ENCODE measurements at places on chromosomes 1 and 21. TPM values are rescaled to one million over a fixed set of nuclear protein-coding genes. Genes with fewer than 3 reads are reported as not detected.

DNA sequence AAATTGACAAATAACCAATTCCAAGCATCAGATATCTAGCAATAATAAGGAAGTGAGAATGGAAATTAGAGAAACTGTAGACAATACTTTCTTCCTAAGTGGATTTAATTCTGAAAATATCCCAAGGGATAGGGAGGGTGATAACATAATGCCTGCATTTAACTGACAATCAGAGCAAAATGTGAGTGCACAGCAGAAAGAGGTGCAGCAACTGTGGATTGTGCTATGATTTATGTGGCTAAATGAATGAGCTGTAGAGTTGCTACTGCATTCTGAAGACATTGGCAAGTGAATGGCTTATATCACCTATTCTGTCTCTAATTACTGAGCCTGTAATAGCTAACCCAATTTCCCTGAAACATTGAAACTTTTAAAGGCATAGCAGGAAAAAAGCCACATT lies 39.0 kb downstream of the OLFM3 start:
- no peak for DNase-seq

GRCh38 chr1:227315629-227316346 lies 2.5 kb downstream of the CDC42BPA start:
- peak; percentile 33 for DNase-seq

Gene HMCN1
- 0.58 TPM for total RNA-seq

DNA sequence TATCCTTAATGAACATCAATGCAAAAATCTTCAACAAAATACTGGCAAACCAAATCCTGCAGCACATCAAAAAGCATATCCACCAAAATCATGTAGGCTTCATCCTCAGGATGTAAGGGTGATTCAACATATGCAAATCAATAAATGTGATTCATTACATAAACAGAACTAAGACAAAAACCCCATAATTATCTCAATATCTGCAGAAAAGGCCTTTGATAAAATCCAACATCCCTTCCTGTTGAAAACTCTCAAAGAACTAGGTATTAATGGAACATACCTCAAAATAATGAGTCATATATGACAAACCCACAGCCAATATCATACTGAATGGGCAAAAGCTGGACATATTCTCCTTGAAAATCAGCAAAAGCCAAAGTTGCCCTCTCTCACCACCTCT lies 54.6 kb upstream of the DEPDC1 start:
- DNase-seq = no peak

DNA sequence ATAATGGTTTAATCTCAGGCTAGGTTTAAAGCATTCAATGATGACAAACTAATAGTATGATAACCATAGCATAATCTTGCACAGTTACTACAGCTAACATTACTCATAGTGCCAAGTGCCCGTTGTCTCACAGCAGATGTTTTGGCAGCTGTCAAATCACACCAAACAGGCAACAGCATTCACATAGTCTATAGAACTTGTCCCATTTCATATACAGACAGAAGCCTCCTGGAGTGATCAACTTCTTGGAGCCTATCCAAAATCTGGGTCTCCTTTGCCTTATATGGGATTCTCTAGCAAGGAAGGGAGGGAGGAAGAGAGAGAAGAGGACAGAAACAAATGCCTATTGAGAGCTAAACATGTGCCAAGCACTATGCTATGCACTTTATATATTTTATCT lies 250.6 kb upstream of the ZP4 start:
- no peak for DNase-seq

DNA sequence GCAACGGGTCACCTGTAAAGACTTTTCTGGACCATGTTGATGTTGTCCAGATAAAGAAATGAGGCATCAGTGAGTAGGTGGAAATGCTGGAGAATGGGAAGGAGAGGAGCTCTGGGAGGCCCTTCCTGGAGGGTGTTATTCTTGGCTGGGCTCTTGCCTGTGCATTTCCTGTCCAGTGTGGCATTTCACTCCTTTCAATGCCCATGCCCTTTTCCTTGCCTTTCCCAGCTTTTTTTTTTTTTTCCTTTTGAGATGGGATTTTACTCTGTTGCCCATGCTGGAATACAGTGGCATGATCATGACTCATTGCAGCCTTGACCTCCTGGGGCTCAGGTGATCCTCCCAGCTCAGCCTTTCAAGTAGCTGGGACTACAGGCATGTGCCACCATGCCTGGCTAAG lies 11.8 kb downstream of the NOS1AP start:
- DNase-seq = no peak

Gene KRTAP13-2
- not detected for total RNA-seq

DNA sequence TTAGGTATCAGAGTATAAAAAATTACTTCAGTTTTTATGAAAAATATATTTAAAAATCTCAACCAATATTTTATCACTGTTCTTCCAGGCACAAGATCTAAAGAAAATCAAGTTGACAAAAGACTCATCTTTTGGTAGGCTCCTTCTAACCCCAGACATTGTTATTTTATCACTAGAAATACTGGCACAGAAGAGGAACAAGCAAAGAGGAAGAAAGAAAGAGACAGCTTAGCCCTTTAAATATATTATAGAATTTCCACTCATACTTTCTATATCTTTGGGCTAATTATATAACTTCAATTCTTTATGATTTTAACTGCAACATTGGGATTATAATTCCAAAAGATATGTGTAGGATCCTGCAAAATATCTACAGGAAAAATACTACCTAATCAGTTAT lies 32.4 kb downstream of the SPTA1 start:
- no peak for DNase-seq

- DNase-seq = no peak
Measured at GRCh38 chr21:41258617-41259016, 58.0 kb upstream of the FAM3B start.

DNA sequence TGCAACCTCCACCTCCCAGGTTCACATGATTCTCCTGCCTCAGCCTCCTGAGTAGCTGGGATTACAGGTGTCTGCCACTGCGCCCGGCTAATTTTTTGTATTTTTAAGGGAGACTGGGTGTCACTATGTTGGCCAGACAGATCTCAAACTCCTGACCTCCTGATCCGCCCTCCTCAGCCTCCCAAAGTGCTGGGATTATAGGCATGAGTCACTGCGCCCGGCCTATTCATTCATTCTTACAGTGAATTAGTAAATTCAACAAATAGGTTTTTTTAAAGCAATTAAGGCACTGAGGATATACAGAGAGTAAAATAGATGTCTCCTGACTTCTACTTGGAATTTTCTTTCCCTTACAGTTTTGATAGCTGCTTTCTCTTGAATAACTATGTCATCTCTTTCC lies 43.5 kb downstream of the CDC42 start:
- DNase-seq = no peak

- no peak for DNase-seq
Measured at GRCh38 chr1:90161625-90162024, 166.7 kb downstream of the ZNF326 start.
